ENCODE measurements at places on chromosomes 3 and 15.

DNA sequence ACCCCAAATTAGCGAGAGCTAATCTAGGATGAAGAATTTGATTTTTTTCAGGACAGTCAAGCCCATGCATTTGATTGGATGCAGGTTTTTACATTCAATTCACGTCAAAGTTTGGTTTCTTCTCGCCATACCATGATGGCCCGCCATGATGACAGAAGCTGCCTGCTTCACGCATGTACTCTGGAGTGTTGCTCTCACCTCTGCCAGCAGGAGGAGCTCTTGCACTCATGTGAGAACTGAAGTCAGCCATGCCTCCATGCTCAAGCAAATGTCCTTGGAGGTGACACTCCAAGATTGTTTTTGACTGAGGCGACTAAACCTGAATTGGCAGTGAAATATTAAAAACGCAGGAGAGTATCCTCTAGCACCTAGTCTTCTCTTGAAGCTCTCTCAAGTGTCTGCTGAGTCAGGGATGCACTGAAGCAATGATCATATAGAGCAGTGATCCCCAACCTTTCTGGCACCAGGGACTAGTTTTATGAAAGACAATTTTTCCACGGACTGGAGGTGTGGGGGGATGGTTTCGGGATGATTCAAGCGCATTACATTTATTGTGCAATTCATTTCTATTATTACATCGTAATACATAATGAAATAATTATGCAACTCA is 120.9 kb downstream of the SAMMSON start:
- DNase-seq: no peak

GRCh38 chr15:39188930-39189329 is 391.9 kb upstream of the THBS1 start:
- DNase-seq: no peak

- DNase-seq: no peak
Observed at GRCh38 chr3:18351069-18351628, 74.0 kb downstream of the SATB1 start.

DNA sequence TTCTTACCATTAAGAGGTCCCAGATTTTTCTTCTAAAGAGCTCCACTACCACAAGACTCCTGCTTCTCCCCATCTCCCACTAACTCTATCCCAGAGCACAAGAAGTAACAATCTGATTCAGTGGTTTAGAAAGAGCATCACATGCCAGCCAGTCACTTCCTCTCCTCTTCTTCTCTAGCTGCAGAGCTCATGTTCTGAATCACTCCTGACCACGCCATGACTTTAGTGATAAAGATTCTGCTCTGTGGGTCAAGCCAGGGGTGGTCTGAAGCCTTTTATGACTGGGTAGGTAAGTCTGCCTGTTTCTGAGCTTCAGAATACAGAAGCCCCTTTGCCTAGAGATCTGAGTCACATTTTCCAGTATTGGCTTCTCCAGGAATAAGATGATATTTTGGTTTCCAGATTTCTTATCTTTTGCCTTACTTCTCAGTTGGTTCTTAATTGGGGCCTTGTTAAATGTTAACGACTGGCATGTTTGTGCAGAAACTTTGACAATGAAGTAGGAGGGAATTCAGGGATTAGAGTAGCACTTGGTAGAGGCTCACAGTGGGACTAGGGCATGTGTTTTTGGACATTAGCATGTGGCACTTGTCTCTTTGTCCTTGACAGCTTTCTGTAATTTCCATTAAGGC is 27.6 kb upstream of the ADAMTSL3 start:
- no peak for DNase-seq

DNA sequence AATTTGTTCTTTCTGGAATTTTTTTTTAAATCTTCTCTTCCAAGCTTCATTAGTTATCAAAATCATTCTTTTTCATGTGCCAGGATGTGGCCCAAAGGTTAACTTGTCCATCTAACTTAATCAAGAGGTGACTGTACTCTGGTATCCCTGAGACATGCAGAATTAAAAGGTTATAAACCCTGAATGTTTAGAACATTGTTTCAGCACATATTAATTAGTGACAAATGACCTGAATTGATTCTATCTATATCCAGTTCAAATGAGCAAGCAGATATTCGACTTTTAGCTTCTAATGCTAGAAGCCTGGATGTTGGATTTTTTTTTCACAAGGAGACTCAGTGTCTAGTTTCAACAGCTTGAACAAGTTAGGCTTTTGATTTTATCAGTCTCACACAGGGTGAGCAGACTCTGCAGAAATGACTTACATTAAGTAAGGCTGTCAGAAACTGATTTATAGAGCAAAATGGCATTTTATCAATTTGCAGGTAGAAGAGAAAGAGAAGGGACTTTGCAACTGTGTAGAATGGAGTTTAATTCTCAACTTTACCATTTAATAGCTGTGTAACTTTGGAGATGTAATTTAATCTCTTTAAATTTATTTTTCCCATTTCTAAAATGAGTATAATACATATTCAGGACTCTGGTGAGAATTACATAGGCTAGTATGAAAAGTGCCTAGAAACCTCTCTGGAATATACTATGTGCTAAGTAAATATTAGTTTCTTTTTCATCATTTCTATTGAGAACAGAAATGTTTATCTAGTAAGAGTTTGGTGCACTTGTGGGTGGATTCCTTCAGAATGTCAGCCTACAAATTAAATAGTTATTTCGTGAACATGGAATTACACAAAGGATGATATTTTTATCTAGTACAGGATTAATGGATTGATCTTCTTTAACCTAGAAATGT is 100.0 kb downstream of the ALCAM start:
- no peak for DNase-seq

- DNase-seq: no peak
Observed at GRCh38 chr15:48016865-48017264, 103.9 kb upstream of the SLC24A5 start.

- no peak for DNase-seq
Observed at GRCh38 chr15:37121492-37121891, 21.1 kb upstream of the MEIS2 start.
